ENCODE measurements at places on chromosomes 13 and 19. TPM values are rescaled to one million over a fixed set of nuclear protein-coding genes. Genes with fewer than 3 reads are reported as not detected.

AZU1 gene
- total RNA-seq = 0.36 TPM

PINLYP gene
- total RNA-seq = 0.38 TPM

SMAD9 gene
- 2.1 TPM for total RNA-seq

TMPRSS9 gene
- not detected for total RNA-seq

FEM1A gene
- total RNA-seq = 10.7 TPM

MAG gene
- not detected for total RNA-seq

GRCh38 chr13:107339209-107339608, 771.3 kb upstream of the ARGLU1 start:
- DNase-seq = peak; percentile 27

GRCh38 chr13:43784496-43784895, 2.3 kb downstream of the ENOX1 start:
- no peak for DNase-seq

- DNase-seq = no peak
Observed at GRCh38 chr13:86098511-86098910, 299.3 kb upstream of the SLITRK6 start.

DNA sequence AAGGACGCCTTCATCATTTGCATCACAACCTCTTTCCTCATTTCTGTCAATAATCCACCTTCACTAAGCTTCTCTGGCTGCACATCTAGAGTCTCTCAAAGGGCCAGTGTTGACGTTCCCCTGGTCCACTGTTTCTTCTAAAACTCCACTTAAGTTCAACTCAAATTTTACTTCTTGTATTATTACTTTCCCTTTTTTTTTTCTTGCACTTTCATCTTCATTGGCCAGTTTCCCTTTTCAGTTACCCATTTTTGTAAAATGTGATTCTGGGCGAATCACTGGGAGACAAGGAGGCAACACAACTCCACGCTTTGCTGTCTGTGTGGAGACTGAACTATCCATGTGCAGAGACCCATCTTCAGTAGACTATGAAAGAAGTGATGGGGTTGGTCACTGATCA, 128.6 kb upstream of the RNF113B start:
- DNase-seq = no peak

DNA sequence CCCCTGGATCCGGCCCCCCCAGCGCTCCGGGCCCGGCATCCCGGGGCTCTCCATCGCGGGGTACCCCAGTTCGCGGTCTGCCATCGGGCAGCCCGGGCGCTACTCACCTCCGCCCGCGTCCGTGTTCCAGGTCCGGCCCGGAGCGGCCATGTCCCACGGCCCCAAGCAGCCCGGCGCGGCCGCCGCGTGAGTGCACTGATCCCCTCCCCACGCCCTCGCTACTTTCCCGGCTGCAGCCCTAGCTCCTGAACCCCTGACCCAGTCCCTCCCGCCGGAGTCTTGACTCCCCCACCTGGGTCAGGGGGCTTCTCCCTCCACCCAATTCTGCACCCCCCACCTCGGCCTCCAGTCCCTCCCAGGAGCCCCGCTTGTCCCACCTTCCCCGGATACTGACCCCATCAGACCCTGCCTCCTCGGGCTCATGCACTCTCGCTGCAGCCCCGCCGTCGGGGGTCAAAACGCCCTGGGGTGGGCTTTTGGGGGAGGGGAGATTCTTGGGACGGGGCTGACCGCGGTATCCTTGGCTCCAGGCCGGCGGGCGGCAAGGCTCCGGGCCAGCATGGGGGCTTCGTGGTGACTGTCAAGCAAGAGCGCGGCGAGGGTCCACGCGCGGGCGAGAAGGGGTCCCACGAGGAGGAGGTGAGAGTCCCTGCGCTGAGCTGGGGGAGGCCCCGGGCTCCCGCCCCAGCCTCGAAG, 566 bp downstream of the HMG20B start:
- no peak for DNase-seq

DNA sequence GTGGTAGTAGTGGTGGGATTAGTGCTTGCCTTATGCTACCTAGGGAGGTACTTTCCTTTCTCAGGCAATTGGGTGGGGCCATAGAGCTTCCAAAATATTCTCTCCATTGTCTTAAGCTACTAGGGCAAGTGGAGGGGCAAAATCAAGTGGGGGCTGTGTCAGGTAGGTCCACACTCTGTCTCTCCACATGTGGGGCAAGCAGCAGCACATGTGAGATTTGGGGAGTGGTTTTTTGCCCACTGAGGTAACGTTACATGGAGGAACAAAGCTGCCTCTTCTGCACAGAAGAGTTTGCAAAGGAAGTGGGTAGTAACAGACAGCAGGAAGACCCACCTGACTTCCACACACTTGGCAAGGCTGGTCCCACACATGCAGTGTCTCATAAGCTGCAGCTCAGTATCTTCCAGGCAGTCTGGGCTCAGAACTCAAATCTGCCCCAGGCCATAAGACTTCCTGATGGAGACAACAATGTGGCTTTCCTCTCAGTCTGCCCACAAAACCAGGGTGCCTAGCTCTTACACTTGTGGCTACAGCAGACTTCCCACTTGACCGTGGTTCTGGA, 1581.5 kb upstream of the PCDH20 start:
- DNase-seq = no peak

- DNase-seq = no peak
Observed at GRCh38 chr13:20408181-20408580, 117.5 kb downstream of the CRYL1 start.

GRCh38 chr13:74132152-74132775, 1.9 kb downstream of the KLF12 start:
- DNase-seq = no peak

DNA sequence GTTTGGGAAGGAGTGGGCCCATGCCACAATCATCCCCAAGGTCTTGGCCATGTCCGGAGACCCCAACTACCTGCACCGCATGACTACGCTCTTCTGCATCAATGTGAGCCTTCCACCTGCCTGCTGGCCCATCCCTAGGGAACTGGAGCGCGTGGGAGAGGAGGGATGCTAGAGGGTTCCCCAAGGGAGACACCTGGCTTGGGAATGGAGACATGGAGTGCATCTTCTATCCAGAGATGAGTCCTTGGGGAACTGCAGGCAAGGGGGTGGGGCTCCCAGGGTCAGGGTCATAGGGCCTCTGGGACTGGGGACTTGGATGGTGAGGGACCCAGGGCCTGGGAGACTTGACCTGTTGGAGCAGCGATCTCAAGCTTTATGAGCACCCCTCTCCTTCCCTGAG, 31.2 kb downstream of the PPP2R1A start:
- no peak for DNase-seq

DNA sequence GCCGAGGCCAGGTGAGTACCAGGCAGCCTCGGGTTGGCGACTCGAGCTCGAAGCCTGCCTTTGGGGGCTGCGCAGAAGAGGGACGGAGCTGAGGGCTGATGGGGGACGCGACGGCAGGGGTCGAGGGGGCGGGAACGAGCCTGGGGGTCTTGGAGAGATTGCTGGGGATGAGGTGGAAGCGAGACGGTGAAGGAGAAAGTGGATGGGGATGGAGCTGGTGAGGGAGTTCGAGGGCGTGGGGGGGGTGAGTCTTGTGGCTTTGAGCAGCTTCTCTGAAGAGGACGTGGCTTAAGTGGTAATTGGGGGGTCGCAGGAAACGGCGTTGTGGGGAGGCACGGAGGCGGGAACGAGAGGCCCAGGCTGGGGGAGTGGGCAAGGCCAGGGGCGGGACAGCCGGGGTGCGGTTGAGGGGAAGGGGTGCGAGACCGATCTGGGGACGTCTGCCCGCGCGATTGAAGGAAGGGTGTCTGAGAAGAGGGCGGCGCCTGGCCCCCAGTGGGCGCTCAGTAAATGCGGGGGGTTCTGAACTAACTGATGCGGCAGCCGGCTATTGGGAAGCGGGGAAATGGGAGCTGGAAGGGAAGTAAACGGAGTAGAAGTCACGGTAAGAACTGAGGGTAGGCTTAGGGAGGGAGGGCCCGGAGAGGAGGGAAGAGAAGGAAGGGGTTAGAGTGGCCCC, 426 bp downstream of the MYO9B start:
- DNase-seq = peak; percentile 22

DNA sequence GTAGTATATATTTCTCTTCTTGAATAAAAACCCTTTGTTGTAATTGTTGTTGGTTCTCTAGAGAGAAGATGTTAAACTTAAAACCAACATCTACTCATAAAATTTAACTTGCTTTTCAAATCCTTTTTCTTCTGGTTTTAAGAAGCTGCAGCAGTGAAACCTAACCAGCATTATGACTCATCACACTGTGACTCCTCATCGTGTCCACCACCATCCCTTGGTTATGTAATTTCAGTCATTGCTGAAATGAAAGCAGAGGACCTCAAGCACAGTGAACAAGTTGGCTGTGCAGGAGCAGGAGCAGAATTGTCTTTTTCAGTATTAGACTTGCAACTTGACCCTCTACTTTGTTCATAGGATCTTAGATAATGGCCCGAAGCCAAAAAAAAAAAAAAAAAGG, 64.9 kb upstream of the HTR2A start:
- DNase-seq = peak; percentile 69

DNA sequence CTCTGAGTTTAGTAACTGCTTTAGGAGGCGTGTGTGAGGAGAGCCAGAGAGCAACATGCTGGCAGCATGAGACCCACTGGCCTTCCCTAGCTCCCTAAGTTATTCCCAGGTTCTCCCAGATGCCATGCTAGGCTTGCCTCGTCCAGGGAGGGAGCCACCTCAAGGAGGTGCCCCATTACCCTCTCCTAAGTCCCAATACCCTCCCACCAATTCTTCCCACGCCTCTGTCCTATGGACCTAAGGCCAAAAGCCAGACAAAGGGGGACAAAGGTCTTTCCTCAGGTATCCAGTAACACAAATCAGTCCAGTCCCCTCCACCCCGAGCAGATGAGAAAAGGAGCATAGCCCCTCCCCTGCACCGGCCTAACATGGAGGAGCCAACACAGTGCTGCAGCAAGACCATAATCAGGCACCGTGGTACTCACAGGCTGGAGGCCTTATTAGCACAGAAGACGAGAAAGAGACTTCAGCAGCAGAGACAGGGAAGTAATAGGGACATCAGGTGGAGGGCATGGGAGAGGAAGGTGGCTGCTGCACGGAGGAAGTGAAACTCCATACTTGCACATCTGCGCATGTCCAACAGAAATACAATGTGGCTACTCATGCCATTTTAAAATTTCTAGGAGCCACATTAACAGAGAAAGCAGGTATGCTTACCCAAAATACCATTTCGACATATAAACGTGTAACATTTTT, 46.3 kb downstream of the BRD4 start:
- no peak for DNase-seq

GRCh38 chr13:48862572-48862971, 113.1 kb upstream of the FNDC3A start:
- DNase-seq = no peak

All from A172 (cell line).